NCI-H187 treated with DMSO at 0.1 percent for 48 hours (cell line): ENCODE measurements at places on chromosomes 1 and 21.

DNA sequence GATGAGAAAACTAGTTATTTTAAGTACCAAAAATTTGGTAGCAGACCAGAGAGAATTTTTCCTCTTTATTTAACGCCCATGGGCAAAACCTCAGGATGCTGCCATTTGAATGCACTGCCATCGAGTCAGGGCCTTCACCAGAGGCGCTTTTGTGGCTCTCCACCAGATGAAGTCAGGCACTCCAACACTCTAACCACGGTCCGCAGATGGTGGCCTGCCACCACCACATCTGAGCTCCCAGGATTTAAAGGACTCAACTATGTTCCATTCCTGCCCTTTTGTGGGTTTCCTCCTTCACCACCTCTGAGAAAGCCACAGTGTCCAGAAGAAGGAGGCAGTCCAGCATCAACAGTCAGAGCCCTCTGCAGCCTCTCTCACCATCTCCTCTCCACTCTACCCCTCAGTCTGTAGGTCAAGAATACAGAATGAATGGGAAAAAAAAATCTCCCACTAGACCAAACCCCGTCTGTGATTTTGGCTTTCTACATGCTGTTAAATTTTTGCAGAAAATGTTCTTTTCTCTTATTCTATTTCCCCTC is 647.4 kb downstream of the USP25 start:
- DNase-seq = no peak

DNA sequence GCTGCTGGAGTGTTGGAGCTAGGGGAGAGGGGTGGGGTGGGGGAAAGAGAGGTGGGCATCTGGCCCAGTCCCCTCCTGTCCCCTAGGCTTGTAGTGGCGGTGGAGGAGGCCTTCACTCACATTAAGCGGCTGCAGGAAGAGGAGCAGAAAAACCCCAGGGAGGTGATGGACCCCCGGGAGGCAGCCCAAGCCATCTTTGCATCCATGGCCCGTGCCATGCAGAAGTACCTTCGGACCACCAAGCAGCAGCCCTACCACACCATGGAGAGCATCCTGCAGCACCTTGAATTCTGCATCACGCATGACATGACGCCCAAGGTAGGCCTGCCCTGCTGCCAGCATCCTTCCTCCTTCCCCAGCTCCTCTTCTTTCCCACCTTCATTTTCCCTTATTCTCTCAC is 23.6 kb downstream of the VANGL2 start:
- DNase-seq = no peak

DNA sequence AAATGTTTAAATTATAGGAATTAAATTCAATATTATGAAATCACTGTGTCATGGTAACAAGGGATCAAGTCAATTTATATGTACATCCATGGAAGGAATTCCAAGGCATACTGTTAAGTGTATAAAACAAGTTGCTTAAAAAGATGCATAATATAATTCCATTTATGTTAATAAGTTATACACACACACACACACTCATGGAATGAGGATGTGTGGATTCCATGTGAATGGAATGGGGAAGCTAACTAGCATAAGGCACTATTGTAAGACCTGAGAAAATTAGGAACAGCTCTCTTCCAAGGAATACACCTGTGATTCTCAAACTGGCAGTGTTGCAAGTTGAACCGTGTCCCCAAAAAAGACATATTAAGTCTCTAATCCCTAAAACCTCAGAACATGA is 17.6 kb upstream of the TRAF3IP3 start:
- no peak for DNase-seq

DNA sequence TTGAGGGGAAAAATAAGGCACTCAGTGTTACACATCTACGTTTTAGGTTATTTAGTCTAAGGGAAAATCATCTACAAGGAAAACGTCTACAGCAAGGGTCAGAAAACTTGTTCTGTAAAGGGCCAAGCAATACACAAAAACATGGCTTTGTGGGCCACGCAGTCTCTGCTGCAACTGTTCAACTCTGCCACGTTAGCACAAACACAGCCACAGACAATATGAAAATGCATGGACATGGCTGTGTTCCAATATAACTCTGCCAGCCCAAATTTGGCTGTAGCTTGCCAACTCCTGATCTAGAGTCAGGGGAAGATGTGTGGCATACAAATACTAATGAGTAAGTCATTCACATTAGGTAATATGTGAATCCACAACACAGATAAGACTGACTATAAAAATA is 40.7 kb downstream of the COA6 start:
- no peak for DNase-seq

DNA sequence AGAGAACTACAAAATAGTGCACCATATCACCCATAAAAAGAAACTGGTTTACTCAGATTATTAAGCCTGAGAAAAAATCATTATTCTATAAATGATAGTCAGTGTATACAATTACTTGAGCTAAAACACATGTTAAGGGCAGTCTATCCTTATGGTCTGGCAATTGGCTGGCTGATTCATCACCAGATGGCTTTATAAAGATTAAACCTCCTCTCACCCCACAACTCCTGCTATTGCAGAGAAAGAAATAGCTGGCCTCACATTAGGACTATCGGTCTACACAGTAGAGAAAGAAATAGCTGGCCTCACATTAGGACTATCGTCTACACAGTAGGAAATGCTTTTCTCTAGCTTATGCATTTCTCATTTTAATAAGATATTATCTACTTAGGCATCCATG is 21.2 kb downstream of the CEP170 start:
- DNase-seq = no peak

DNA sequence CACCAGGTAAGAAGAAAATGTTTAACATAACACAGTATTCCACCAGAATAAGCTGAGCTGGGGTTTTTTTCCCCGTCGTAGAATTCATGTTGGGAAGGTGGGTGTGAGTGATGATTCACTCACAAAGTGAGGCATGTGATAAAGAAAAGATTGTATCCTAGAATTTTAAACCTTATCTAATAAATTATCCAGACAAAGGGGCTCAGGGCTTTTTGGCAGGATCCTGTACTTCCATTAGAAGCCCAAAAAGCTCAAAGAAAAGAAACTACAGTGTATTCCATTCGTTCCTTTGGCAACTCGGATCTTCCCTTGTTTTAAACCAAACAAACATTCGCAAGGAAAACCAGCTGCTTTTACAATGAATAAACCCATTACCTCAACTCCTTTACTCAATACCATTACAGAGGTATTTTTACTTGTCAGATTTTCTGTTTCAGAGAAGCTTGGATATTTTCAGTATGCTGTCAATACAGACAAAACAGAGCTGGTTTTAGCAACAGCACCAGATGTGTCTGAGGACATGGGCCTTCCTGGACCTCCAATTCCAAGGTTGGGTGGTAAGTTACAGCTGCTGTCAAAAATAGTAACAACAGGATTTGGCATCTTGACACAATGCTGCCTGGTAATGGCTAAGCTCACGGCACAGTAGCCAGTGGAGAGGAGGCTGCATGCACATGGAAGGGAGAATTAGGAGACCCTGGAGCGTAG is 159.9 kb upstream of the RUNX1 start:
- no peak for DNase-seq

- DNase-seq = no peak
Measured at GRCh38 chr1:29309075-29309474, 72.8 kb downstream of the PTPRU start.

DNA sequence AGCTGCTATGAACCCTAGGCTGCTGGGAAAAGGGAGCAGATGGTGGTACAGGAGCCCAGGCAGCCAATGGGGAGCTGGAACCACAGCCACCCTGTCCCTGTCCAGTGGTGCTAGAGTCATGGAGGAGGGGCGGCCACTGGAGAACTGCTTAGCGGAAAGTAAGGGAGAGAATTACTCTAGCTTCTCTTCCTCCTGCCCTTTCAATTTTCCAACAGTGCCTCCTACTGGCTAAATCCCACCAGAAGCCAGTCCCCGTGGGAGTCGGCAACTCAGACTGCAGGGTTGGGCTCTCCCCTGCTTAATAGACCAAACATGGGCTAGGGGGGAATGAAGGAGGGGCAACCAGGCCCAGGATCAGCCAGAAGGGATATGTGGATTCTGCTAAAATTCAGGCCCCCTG is 154.5 kb downstream of the ACTL8 start:
- no peak for DNase-seq

- no peak for DNase-seq
Measured at GRCh38 chr1:171217658-171218443, 30.4 kb upstream of the FMO1 start.

DNA sequence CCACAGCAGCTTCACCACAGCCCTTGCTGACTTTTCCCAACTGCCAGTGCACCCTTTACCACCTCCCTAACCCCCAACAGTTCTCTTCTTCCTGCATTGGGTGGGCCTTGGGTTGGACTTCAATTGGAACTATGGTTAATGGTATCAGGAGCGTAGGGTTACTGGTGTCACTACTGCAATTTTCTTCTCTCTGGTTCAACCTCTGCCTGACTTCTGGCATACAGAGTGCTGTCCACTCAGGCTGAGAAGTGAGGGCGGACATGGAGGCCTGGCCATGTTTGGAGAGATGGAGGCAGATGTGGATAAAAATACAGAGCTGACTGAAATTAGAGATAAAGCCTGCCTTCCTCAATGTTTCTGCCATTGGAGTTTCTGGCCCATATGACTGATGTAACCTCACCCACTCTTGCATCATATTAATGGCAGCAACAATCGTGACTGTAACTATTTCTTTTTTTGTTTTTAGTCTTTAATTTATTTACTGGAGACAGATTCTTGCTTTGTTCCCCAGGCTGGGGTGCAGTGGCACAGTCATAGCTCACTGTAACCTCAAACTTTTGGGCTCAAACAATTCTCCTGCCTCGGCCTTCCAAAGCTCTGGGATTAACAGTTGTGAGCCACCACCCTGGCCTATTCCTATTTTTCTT is 87.8 kb downstream of the NAV1 start:
- no peak for DNase-seq

DNA sequence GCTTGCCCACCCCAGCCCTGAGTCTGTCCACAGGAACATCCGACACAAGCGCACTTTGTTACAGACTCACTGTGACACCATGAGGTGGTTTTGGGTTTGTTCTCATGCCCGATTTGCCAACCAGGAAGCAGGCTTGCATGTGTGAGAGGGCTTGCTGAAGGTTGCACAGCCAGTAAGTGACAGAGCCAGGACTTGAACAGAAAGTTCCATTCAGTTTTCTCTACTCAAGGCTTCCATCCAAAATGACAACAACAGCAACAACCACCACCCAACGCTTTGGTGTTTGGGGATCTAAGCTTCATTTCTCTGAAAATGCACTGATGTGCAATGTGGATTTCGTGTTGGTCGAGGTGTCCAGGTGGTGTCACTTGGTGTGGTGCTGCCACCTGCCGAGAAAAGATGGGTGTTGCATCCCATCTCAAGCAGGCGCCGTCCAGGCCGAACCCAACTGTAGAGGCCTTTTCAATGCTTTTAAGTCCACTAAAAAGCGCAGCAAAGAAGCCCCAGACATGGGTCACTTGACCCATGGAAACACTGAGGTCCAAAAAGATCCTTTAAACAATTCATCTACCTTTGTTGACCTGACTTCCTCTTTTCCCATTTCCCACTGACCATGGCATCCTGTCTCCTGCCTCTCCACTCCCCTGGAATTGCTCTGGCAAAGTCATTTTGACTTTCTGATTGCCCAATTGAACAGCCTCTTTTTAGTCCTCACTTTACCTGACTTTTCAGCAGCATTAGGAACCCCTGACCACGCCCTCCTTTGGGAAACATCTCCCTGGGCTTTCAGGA is 12.2 kb downstream of the CITED4 start:
- DNase-seq = no peak

DNA sequence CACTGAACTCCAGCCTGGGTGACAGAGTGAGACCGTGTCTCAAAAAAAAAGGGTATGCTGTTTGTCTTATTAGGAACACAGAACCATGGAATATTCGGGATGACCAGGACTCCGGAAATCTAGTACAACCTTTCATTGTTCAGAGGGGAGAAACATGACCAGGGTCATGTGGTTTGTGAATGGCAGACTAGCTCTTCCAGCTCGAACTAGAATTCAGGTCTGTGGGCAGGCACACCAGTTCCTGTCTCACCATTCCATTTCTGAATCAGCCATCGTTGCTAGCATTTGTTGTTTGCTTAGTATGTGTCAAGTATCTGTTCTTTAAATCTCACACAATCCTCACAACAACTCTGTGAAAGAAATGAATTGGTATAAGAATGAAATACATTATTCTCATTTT is 50.9 kb downstream of the MDM4 start:
- no peak for DNase-seq

- no peak for DNase-seq
Measured at GRCh38 chr1:41754540-41754939, 164.2 kb downstream of the HIVEP3 start.

DNA sequence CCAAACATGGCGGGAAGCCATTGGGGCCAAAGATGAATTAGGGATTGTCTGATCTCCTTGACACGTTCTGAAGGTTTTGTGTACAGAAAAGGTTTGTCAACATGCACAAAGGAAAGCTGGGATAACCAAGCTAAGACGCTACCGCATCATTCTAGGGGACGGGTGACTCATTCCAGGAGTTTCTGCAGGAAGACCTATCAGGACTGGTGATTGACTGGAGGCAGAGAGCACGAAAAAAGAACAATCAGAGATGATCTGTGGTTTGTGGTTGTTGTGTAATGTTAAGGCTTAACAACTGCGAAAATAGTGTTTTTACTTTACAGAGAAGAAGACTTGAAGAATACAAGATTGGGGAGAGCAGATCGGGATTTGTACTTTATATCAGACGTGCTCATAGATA is 22.2 kb upstream of the ERG start:
- no peak for DNase-seq

DNA sequence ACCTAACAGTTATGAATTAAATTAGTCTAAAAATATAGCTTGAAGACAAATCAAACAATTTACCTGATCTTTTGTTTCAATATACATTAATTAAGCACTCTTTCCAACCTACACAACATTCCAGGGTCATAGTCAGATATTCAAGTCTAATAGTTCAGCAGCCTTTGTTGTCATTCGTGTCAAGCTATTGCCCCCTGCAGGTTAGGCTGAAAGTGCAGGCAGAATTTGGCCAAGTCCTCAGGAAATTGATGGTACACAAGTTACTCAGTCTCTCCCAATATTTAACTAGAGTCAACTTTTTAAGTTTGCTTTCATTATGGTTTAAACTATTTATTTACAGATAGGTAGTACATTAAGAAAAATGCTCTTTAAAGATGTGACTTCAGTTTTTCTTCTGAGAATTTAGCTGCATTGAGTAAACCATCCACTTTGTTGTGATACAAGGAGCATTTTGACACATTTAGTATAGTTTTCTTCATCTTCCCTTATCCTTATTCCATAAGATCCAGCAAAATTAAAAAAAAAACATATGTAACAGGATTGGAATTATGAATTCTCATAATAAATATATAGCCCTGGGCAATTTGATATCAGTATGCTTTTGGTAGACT is 130.3 kb upstream of the DPYD start:
- peak; percentile 8 for DNase-seq

DNA sequence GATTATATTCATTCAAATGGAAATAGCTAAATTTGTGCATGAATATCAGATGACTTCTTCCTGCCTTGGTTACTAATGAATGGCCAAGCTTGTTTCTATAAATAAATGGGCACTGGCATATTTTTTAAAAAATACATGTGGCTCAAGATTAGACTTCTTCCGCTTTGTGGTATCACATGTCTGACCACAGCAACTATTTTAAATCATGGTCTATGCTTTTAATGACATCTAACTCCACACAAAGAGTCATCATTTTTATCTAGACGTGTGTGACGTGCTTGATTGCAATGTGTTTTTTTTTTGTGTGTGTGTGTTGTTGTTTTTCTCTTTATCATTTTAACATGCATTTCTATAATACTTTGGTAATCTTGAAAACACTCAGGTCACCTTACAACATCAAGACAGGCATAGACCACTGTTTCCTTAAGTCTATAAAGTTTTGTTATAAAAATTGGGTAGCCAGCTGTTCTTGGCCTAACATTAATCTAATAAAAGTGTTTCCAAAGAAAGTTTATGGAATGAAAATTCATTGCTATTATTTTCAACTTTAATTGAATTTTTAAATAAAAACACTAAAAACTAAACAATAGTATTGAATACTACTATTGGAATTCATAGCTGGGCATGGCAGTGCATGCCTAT is 29.5 kb downstream of the RGS1 start:
- no peak for DNase-seq
